T-helper 2 cell treated with Interferon-gamma antibody and Interleukin-4, amounts not matched to agents 5 μg/mL and 100 μg/mL, for 36 hours (primary cell): ENCODE measurements at places on chromosomes 5 and 9.

DNA sequence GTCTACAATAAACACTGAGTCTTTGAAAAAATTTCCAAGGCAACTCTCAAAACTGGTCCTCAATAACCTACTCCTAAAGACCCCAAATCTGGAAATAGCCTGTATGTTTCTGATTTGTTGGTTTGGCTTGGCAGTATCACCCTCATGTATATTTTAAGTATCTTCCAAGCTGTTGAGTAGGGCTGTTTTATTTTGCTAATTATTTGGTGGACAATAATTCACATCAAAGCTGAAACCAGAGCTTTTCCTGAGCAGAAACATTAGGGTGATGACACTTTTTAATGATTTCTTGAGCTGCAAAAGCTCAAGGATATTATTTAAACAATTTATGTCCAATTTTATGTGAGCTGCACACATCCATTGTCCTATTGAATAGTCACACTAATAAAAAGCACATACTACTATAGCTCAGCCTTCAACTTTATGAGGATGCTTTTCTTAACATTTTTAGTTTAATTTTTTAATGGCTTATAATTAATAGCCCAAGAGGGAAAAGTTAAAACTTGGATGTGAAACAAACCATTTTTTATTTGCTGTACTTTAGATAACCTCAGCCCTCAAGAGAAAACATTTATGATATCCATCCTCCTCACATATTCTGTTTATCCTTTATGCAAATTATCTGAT, 393.1 kb downstream of the TAF11L14 start:
- no peak for DNase-seq

GRCh38 chr9:94586316-94586715, 7.3 kb downstream of the FBP2 start:
- no peak for DNase-seq

- DNase-seq = no peak
Measured at GRCh38 chr9:37029776-37030610, 4.1 kb downstream of the PAX5 start.

DNA sequence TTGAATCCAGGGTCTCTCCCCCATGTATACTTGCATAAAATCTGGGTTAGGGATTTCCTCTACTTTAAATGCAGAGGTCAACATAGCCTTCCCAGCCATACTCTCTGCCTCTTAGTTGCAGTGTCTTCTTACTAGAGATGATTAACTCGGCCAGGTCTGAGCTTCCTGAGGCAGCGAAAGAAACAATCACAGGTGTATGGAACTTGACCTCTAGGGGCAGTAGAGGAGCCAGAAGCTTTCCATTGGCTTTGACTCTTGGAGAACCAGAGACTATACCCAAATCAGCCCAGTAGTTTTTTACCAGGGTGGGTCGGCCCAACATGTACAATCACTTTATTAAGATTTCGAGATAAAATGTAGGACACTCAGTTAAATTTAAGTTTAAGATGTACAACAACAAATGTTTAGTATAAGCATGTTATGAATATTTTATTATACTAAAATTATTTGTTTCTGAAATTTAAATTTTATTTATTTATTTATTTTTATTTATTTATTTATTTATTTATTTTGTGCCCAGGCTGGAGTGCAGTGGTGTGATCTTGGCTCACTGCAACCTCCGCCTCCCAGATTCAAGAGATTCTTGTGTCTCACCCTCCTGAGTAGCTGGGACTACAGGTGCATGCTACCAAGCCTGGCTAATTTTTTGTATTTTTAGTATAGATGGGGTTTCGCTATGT, 48.0 kb upstream of the DMRT3 start:
- no peak for DNase-seq

- DNase-seq = no peak
Measured at GRCh38 chr5:130077007-130077406, 172.7 kb downstream of the CHSY3 start.
